BJ (cell line): ENCODE measurements at places on chromosomes 6 and 20.
A peak's percentile ranks its signal among the peaks of the same experiment; 100 is the strongest.

- no peak for DNase-seq
Measured at GRCh38 chr6:45637611-45638257, 260.0 kb upstream of the SUPT3H start.

DNA sequence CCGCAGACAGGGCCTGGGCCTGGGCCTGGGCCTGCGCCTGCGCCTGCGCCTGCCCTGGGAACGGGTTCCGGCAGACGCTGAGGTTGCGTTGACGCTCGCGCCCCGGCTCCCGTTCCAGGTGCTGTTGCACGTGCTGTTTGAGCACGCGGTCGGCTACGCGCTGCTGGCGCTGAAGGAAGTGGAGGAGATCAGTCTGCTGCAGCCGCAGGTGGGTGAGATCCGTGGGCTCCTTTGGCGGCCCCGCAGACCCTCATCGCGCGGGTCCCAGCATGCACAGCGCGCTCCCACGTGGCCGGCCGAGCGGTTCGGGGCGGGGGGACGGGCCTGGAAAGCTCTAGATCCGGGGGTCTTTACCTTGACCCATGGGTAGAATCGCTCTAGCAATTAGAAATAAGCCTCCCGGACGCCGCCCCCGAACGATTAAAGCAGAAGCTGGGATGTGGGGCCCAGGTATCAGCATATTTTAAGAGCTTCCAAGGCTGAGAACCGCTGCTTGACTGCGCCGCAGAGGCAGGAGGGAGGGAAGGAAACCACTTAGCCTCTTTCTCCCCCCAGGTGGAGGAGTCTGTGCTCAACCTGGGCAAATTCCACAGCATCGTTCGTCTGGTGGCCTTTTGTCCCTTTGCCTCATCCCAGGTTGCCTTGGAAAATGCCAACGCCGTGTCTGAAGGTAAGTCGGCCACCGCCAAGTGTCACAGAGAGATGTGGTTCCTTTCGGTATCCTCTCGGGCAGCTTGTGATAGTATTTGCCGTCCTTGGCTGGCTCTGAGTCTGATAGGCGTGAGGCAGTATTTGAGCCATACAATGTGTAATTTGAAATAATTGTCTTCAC is 508 bp downstream of the NOP56 start:
- no peak for DNase-seq

DNA sequence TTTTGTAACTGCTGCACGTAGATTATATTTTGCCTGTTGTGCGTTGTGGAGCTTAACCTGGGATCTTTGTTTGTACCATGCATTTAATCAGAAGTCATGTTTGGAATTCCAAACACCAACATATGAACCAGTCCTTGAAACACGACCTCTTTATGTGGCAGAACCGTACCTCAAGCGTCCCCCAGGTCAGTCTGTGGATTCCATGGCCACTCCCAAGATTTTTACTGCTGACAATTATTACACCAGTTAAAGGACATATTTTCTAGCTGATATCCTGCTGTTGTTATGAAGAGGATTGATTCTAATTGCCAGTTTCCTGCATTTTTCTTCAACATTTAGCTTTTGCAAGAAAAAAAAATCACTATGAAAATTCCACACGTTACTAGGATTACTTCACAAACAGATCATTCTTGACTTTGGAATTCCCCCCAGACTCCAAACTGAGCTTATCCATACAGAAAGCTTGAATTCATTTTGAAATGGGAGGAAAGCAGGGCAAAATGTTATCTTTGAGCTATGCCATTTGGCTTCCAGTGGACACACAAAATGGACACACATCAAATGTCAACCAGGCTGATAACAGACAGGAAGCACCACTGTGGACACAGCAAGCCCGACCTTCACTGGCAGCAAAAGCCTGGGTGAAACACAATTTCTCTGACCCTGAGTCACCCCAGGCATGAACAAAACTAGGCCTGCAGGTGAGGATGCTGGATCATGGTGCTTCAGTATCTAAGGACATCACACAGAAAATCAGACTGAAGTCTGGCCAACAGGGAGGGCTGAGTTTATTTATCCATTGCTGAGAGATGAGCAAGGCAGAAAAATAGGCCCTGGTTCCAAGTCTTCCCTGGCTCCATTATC is 542.9 kb upstream of the JAG1 start:
- no peak for DNase-seq

DNA sequence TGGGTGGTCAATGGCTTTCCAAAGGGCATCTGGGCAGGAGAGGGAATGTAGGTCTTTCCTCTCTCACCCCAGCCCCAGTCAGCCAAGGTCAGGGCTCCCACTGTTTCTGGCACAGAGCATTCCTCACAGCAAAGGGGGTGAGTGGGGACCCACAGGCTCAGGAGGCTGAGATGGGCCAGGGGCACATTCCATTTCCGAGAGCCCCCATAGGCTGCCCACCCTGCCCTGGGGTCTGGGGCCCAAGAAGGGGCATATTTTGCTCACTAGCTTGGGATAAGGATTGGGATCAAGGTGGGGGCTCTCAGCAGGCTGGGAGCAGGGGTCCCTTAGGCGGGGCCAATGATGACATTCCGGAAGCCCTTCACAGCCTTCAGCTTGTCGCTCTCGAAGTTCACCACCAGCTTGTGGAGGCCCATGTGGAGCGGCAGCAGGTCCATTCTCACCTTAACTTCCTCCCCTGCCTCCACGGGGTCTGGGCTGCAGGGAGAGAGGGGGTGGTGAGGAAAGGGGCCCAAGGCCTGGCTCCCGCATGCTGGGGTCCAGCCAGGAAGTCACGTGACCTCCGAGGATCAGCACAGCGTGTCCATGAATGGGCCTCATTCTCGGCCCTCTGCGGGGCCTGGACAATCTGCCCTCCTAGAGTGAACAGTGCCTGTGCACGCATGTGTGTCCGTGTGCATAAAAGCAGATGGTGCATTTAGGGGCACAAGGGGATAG is 35.0 kb downstream of the TGM2 start:
- no peak for DNase-seq

GRCh38 chr20:1804554-1804956 is 90.7 kb upstream of the SIRPA start:
- no peak for DNase-seq

DNA sequence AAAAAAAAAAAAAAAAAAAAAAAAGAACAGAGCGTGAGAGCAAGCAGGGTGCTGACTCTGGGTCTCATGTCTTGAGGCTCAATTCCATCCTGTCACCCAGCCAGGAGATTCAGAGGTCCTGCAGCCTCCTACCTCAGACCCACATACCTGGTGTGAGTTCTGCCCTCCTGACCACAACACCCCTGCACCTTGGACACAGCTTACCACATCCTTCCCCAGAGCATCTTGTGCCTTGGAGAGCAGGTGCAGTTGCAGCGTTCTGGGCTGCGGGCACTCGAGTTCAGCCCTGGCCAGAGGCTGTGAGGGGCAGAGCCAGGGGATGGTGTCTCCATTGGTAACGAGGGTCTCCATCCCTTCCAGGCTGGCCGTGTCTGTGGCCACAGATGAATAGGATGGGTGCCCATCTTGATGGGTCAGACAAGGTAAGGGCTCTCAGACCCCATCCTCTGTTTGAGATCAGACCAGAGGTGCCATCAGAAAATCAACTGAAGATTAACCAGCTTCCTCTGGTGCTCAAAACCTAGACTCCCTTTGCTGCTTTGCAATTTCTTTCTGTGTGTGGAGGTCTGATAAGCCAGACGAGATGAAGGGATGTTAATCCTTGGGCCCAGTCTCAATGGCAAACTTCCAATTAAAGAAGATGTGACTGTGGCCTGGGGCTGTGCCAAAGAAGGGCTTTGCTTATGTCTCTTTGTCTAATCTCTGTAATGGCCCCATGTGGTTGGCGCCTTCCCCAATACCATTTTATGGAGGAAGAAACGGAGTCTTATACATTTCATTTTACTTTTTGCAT is 14.7 kb upstream of the ZNF831 start:
- no peak for DNase-seq

DNA sequence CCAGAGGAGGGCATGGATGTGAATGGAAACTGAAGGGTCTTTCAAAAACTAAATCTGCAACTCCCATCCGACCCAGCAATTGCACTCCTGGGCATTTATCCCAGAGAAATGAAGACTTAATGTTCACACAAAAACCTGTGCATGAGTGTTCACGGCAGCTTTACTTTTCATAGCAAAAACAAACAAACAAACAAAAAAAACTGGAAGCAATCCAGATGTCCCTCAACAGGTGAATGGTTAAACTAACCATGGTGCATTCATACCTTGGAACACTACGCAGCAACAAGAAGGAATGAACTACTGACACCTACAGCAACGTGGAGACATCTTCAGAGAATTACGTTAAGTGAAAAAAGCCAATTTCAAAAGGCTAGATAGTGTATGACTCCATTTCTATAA is 32.2 kb downstream of the PMEPA1 start:
- DNase-seq = no peak

- no peak for DNase-seq
Measured at GRCh38 chr6:112934433-112935327, 587.5 kb downstream of the RFPL4B start.

GRCh38 chr6:13865141-13865540 is 50.8 kb upstream of the MCUR1 start:
- no peak for DNase-seq

DNA sequence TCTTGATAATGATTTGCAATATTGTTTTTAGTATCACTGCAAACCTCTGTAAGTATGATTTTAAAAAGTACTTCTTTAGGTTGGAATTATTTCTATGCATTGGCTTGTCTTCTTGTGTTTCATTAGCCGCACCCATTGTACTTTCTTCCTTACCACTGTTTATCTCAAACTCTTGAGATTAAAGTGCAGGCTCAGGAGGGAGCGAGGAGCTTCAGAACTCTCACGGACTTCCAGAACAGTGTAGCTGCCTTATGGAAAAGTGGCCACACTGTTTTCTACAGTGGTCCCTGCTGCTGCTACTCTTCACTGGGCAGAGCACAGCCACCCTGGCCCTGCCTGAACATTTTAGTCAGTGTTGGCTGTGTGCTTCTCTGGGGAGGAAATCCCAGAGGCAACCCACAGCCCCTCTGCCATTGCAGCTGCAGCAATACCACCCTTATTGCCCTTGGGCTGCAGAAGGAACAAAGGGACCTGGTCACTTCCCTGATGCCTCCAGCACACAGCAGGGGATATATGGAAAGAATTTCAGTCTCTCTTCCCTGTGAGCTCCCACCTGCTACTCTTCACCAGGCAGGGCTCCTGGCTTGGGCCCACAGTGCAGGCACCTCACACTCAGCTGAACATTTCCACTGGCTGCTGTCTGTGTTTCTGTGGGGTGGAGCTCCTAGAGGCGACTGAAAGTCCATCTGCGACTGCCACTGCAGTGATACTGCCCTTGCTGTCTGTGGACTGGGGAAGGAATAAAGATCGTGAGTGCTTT is 91.7 kb upstream of the MAP3K4 start:
- no peak for DNase-seq

GRCh38 chr6:111076024-111076695 is 11.1 kb upstream of the SLC16A10 start:
- no peak for DNase-seq

DNA sequence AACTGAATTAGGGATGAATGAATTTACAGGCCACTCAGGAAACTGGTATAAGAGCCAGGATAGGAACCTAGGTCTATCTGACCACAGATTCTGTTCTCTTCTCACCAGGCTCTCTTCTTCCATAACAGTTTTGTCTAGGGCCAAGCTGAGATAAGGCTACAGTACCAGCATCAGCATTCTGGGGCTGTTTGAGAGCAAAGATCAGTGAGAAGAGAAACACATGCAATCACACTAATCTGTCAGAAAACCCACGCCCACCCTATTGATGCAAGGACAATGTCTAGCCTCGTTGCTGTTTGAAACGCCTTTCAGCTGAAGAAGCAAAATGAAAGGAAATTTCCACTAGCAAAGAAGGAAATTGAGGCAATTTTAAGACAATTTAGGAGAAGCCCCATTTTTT is 137.7 kb downstream of the LCA5 start:
- DNase-seq = no peak

DNA sequence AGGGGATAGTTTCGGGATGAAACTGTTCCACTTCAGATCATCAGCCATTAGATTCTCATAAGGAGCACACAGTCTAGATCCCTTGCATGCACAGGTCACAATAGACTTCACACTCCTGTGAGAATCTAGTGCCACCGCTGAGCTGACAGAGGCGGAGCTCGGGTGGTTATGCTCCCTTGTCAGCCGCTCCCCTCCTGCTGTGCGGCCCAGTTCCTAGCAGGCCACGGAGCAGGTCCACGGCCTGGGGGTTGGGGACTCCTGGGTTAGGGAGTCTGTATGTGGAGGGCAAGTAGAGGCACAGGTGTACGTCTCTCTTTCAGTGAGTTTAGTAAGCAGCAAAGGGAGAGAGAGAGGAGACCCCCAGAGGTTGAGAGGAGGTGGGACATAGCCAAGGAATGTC is 30.5 kb upstream of the MDFI start:
- DNase-seq = no peak

- DNase-seq = no peak
Measured at GRCh38 chr6:82380566-82381185, 17.1 kb downstream of the TPBG start.

- no peak for DNase-seq
Measured at GRCh38 chr20:41331731-41332130, 8.9 kb upstream of the LPIN3 start.

GRCh38 chr6:114058435-114058834 is 87.5 kb upstream of the HDAC2 start:
- DNase-seq = peak; percentile 5

- no peak for DNase-seq
Measured at GRCh38 chr20:6577451-6577850, 190.0 kb upstream of the BMP2 start.

GRCh38 chr20:37871751-37872150 is 31.2 kb upstream of the VSTM2L start:
- no peak for DNase-seq

DNA sequence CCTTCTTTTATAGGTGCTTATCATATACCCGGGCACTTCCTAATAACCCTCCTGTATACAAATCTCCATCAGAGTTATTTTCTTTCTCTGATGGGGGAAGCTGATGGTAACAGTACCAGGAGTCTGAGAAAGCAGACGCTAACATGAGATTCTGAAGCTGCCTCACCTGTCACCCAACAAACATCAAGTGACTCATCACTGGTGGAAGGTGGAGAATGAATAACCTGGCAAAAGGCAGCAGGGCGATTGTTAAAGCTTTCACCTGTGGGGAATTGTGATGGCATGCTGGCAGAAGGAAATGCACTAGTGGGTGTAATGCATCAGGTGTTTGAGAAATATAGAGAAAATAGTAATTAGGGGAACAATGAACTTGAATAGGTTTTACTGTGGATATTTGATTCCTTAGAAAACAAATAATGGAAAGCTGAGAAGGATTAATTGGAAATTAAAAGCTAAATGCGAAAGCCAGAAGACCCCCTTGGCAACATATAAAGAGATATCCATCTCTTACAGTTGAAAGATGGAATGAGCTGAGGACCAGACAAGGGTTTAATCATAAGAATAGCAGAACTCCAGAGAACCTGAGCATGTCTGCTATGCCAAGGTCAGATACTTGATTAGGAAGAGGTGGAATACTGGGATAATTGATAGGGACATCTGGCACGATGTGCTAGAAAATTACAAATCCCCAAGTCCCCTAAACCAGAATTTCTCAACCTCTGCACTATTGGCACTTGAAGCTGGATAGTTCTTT is 517.1 kb downstream of the PKHD1 start:
- DNase-seq = no peak

DNA sequence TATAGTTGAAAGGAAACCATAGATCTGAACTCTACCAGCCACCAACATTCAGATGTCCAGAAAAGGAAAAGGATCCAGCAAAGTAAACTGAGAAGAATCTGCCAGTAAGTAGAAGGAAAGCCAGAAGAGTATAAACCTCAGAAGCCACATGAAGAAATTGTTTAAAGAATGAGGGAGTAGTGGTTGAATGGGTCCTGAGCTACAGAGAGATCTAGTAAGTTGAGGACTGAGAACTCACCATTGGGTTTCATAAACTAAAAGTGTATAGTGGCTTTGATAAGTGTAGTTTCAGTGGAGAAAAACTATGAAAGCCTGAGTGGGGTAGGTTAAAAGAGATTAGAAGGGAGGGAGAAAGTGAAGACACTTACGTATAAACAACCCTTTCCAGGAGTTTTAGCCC is 32.0 kb upstream of the SUMO4 start:
- DNase-seq = no peak
